MG63 (cell line): ENCODE measurements at places on chromosomes 13 and 19. TPM values are rescaled to one million over a fixed set of nuclear protein-coding genes. Genes with fewer than 3 reads are reported as not detected.
A peak's percentile ranks its signal among the peaks of the same experiment; 100 is the strongest.

- DNase-seq, result peak; percentile 28
These were observed 230.1 kb downstream of the DLEU7 start for GRCh38 chr13:50613356-50613831.

Gene CCDC70
- total RNA-seq, result not detected in 2 replicates

DNA sequence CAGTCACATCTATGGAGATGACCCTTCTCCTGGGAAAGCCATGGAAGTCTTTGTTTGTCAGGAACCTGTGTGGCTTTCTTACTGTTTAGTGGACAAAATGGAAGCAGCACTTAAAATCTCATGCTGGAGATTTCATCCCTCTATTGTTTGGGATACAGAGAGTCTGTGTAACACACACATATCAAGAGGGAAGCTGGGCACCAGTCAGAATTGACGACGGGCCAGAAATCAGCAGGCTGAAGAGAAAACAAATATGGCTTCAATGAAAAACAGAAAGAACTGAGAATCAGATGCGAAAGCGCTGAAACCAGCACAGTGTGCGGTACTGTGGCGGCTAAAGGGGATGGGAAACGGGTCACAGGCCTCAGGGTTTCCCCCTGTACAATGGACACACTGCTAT, 72.2 kb upstream of the WASF3 start:
- no peak for DNase-seq

GRCh38 chr13:100520936-100521850, 67.4 kb downstream of the GGACT start:
- DNase-seq, result no peak

- DNase-seq, result peak; percentile 45
These were observed 883 bp downstream of the ZNF441 start for GRCh38 chr19:11767633-11768133.
